Activated CD4-positive, alpha-beta T cell treated with anti-CD3 and anti-CD28 coated beads for 4 hours (primary cell): ENCODE measurements at places on chromosomes 12 and 14.

DNA sequence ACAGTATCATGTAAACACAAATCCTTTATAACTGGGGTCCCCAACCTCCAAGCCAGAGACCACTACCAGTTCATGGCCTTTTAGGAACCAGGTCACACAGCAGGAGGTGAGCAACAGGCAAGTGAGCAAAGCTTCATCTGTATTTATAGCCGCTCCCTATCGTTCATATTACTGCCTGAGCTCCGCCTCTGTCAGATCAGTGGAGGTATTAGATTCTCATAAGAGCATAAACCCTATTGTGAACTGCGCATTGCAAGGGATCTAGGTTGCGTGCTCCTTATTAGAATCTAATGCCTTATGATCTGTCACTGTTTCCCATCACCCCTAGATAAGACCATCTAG lies 49.9 kb downstream of the LRP6 start:
- DNase-seq = no peak

DNA sequence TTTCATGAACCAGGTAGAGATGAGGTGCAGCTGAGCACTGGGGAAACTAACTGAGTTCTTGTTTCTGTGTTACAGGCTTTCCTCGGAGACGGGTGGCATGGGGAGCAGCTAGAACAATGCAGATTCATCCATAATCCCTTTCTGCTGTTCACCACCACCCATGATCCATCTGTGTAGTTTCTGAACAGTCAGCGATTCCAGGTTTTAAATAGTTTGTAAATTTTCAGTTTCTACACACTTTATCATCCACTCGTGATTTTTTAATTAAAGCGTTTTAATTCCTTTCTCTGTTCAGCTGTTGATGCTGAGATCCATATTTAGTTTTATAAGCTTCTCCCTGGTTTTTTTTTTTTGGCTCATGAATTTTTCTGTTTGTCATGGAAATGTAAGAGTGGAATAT lies 19.9 kb downstream of the MAP3K12 start:
- no peak for DNase-seq

GRCh38 chr14:22533057-22533704 lies 55.8 kb downstream of the DAD1 start:
- DNase-seq = no peak

- no peak for DNase-seq
These were observed 422.3 kb downstream of the FUT8 start for GRCh38 chr14:65834812-65835211.

DNA sequence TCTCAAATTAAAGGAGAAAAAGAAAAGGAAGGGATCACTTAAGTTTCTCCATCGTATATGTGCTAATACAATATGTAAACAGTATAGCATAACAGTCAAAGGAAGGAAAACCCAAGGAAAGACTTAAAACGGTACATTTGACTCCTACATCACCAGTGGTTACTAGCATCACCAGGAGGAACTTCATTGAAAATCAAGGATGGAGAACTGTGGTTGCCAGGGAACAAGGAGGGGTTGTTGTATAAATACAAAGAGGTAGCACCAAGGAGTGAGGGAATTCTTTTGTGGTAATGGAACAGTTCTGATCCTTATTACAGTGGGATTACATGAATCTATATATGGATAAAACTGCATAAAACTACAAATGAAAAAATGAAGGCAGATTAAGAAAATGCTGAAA lies 1.6 kb downstream of the ZFYVE26 start:
- no peak for DNase-seq

DNA sequence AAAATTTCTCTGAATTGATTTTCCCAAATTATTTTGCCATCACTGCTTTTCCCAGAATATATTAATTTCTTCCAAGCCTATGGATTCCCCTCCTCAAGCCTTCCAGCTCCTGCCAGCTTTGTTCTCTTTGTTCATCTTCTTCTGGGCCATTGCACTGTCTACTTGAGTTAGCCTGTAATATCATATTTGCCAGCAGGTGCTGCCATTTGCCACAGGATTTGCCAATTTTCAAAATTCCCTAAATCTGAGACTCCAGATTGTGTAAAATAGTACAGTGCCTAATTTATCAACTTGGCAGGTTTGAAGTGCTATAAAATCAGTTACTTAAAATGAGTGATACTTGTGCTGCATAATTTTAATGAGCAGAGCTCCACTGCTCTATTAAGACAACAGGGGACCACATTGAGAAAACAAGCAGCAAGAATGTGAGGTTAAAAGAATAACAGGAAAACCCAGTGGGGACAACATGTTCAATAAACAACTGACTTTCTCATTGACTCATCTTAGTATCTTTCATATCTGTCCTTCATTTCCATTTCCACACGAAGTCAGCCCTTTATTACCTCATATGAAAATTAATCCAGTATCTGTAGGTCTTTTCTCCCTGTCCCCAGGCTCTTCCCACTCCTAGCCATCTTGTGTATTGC lies 84.6 kb upstream of the CCDC196 start:
- no peak for DNase-seq
